ENCODE measurements at places on chromosomes 7 and 10. TPM values are rescaled to one million over a fixed set of nuclear protein-coding genes. Genes with fewer than 3 reads are reported as not detected.

The ELMO1 gene
- 6.7 TPM for total RNA-seq

The SH2B2 gene
- total RNA-seq, result 7.9 TPM

The ENO4 gene
- 2.6 TPM for total RNA-seq

The HOXA2 gene
- total RNA-seq, result 33.9 TPM

The ARHGAP22 gene
- total RNA-seq, result 2.9 TPM

The DHX32 gene
- 30.0 TPM for total RNA-seq

The PITX3 gene
- total RNA-seq, result not detected

The PAX4 gene
- total RNA-seq, result not detected

The TMEM270 gene
- total RNA-seq, result not detected

The ZNF503 gene
- 58.3 TPM for total RNA-seq

The DNAJB9 gene
- 14.5 TPM for total RNA-seq

The ATOH7 gene
- total RNA-seq, result 0.70 TPM

The FAM241B gene
- 20.9 TPM for total RNA-seq

The CPA2 gene
- 0.73 TPM for total RNA-seq

The SLC39A12 gene
- total RNA-seq, result not detected

The LIPF gene
- not detected for total RNA-seq

The CLDN3 gene
- 10.6 TPM for total RNA-seq

The ZNF487 gene
- total RNA-seq, result 2.8 TPM

The PRPS1L1 gene
- not detected for total RNA-seq

The DGKI gene
- total RNA-seq, result 2.2 TPM

The NAMPT gene
- total RNA-seq, result 52.0 TPM

The VSIR gene
- 8.0 TPM for total RNA-seq

The SEMA3E gene
- total RNA-seq, result 0.81 TPM

The AQP1 gene
- total RNA-seq, result 11.1 TPM

The PKD2L1 gene
- not detected for total RNA-seq
